Stimulated activated CD4-positive, alpha-beta T cell treated with anti-CD3 and anti-CD28 coated beads, Interleukin-1b, Interleukin-23, amount 100 ng/mL, for 1 hour (primary cell): ENCODE measurements at places on chromosomes 4 and X.
A peak's percentile ranks its signal among the peaks of the same experiment; 100 is the strongest.

GRCh38 chr4:41050880-41051775, 163.2 kb downstream of the APBB2 start:
- DNase-seq, result no peak

DNA sequence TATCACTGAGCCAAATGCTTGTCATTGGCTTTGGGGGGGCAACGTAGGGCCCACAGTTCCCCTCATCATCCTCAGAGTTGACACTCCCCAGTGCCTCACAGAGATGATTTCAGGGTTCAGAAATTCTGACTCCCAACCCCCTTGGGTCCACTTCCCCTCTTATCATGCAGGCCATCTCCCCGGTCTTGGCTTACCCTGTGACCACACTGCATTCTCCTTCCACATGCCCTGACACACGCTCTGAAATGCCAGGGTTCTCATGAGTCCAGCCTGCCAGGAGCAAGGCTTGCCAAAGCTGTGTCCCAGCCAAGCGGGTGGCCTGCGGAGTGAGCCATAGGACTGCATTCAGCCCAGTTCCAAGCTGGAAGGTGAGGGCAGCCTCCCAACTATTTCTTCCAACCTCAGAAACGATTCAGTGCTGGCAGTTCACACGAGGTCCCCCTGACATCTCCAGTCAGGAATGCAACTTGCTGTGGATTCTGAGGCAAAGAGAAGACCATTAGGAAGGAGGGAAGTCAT, 101.2 kb downstream of the SMIM20 start:
- DNase-seq, result no peak

GRCh38 chr4:158714937-158715336, 8.3 kb downstream of the PPID start:
- no peak for DNase-seq

DNA sequence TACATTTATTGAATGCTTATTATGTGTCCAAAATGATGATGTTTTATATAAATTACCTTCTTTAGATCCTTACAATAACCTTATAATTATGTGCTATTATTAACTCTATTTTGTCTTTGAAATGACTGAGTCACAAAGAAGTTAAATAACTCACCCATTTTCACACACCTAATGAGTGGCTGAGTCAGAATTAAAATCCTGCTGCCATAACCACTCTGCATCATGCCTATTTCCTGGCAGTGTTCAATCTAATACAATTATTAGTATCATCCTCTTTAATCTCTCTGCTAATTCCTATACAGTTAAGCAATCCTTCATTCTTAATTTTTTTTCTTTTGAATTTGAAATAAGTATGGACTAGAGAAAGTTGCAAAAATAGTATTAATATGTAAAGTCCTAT, 342.9 kb downstream of the CFAP299 start:
- no peak for DNase-seq

DNA sequence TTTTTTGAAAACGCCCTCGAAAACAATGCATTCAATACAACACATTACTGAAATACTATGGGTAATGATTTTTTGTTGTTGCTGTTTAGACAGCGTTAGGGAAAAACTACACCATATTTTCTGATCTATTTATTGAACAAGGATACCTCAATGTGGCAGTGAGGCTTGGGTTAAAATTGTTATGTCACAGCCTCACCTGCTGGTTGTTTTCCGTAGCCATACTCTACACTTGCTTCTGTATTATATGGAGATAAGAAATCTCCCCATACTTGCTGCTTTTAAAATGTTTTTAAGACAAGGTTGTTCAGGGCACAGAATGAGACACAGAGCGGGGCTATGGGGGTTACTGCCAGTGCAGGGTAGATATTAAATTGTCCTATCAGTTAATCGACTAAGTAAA, 221.6 kb upstream of the FTHL17 start:
- no peak for DNase-seq

- no peak for DNase-seq
Observed at GRCh38 chr4:119218093-119218492, 5.6 kb downstream of the USP53 start.

DNA sequence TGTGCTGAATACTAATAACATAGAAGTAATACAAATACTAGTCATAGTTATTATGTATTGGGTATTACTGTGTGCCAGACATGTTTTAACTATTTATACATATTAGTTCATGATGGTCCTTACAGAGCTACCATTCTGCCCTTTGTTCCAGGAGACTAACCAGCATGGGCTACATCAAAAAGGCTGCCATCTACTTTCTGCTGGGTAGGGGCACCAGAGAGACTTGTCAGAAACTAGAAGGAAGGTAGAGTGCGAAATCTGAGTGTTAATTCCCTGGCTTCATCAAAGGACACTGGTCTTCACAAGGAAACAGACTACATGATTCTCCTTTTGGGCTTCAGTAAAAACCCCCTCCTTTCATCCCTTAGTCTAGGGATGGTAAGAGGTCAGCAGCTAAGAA, 347.8 kb downstream of the GBA3 start:
- no peak for DNase-seq

DNA sequence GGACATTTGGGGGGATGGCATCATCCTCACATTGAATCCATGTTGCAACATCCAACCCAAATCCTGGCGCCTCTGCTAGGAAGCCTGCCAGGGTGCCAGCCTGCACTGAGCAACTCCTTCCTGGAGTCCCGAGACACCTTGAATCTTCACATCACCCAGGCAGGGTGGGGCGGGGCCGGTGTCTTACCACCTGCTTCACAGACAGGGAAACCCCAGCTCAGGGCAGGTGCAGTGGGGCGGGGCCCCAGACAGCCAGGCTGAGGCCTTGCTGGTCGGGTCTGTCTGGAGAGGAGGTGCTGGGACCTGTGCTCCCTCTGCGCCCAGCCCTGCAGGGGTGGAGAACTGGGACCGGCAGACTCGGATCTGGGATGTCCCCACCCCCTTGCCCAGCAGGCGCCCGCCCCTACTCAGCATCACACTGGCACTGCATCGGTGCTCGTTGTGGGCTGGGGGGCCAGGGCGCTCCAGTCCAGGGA, 31.5 kb upstream of the HTRA3 start:
- DNase-seq, result no peak

DNA sequence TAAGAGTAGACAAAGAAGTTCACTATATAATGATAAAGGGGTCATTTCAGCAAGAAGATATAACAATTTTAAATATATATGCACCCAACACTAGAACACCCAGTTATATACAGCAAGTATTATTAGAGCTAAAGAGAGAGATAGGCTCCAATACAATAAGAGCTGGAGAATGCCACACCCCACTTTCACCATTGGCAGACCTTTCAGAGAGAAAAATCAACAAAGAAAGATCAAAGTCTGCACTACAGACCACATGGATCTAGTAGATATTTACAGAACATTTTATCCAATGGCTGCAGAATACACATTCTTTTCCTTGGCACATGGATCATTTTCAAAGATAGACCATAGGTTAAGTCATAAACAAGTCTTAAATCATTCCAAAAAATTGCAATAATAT, 479.7 kb upstream of the DIAPH2 start:
- DNase-seq, result no peak

DNA sequence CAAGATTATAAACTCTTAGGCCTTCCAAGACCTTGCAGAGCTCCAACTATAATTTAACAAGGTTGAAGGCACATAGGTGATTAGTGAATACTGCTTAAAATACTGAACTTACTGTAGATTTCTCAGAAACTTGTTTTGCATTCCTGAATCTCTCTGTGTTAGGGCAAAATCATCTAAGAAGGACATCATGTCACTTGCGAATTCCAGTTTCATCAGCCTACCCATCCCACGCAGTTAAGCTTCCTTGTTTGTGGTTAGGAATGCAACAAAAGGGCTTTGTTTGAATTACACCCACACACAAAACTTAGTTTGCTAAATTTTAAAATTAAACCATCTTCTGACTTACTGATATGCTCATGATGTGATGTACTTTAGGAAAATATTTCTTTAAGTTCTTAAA, 174.0 kb downstream of the SOWAHB start:
- no peak for DNase-seq

DNA sequence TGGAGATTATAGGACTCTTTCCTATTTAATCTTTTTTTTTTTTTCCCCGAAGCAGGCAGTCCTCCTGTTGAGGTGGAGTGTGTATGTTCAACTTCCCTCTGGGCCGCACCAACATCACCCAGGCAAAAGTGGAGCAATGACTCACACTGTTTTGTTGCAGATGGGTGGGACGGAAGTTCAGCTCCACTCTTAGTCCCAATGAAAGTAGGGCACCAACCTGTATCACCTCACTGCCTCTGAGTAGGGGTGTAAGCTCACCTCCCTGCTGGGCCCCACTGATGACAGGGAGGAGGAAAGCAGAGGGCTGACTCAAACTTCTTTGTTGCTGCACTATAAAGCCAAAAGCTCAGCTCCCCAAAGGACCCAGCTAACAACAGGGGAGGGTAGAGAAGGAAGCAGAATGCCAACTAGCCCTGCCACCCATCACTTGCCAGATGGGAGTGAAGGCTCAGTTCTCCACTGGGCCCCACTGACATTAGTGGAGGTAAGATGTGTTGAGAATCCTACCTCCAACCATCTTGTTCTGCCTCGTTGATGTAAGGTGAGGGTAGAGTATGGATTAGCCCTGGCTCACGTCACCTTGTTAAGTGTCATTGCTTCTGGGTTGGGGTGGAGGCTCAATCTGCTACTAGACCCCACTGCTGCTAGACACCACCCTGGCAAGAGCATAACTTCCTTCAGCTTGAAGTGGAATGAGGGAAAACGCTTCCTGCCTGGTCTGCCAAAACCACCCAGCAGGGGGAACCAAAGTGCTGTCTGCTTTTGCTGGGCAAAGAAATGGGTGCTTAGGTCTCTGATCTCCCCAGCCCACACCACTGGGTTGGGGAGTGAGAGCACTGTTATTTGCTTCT, 14.1 kb downstream of the RPS6KA3 start:
- DNase-seq, result peak; percentile 34

DNA sequence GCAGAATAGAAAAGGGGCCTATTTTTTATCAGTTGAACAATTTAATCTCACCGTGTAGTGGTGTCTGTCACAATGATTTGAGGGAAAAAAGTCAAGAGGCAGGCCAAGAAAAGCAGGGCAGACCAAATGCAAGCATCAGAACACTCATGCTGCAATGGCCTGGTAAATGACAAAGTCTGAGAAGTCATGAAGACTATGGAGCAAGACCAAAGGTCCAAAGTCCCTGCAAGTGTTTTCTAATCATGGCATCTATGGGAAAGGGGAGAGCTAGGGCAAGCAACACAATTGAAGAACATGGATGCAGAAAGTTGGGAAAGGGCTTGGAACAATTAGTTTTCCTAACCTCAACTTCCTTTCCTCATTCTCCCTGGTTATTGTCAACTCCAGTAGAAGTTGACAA, 147.7 kb upstream of the TLL1 start:
- DNase-seq, result no peak

GRCh38 chr4:24529555-24529954, 54.8 kb downstream of the DHX15 start:
- no peak for DNase-seq
